Activated T-cell treated with anti-CD3 and anti-CD28 coated beads for 24 hours (primary cell): ENCODE measurements at places on chromosomes 11 and 22.

- DNase-seq = no peak
Measured at GRCh38 chr11:122491509-122491908, 164.0 kb upstream of the UBASH3B start.

DNA sequence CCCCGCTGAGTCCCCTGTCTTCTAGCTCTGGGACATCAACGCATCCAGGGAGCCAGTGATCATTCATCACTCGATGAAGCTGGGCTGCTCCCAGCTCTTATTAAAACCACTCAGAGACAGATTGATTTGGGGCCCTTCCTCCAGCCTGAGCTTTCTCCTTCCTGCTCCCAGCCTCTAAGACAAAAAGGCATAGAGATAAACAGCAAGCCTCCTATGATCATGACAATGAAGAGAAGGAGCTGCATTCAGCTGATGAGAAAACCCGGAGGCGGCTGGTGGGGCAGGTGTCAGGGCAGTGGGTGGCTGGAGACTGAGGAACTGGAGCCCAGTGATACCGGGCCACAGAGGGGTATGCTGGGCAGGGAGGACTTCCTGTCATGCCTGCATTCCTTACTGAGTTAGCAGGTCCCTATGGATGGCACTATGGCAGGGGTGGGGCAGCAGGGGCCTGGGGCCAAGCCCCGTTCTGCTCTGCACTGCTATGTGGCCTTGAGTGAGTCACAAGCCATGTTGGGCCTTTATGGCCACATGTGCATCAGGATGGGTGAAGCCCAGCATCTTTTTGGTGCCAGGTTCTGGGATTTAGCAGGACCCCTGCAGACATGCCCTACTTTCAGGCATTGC is 20.2 kb downstream of the PVALB start:
- no peak for DNase-seq

- DNase-seq = no peak
Measured at GRCh38 chr22:25199731-25200520, at the start of gene CRYBB3. CRYBB3 (plus strand) TSS chr22:25199858; CDS start chr22:25201397, 1,539 bp downstream.

DNA sequence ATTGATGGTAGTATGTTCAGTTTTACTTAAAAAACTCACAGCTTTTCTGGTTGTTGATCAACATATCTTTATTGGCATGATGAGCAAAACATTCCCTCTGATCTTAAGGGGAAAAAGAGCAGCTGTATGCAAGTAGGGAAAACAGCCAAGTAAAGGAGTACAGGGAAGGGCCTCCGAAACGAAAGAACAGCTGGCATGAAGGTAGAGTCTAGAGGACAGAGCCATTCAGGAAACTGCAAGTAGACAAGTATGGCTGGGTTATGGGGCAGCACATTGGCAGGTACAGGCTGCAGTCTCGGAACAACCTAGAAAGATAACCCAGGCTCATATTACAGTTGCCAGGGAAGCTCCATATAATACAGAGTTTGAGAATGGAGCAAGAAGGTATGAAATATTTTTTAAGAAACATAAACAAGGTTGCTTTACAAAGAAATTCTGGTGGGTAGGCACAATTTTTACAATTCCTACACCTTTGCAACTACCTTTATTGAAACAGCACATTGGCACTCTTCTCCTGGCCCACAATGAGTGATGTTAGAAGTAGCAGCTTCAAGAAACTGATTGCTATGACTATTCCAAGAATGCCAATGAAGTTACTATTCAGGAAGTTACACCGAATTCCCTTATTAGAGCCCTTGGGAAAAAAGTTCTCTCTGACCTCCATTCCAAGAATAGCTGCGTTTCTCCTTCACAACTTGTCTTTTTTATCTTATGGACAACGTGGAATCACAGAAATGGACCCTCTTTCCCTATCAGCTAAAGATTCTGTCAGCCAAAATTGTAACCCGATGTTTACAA is 45.2 kb downstream of the LGR4 start:
- DNase-seq = no peak

- no peak for DNase-seq
Measured at GRCh38 chr11:98068251-98068650, 952.5 kb upstream of the CNTN5 start.

GRCh38 chr22:42069801-42070516 is 653 bp downstream of the NAGA start:
- no peak for DNase-seq

- no peak for DNase-seq
Measured at GRCh38 chr22:19477321-19478044, 1.5 kb downstream of the UFD1 start.

DNA sequence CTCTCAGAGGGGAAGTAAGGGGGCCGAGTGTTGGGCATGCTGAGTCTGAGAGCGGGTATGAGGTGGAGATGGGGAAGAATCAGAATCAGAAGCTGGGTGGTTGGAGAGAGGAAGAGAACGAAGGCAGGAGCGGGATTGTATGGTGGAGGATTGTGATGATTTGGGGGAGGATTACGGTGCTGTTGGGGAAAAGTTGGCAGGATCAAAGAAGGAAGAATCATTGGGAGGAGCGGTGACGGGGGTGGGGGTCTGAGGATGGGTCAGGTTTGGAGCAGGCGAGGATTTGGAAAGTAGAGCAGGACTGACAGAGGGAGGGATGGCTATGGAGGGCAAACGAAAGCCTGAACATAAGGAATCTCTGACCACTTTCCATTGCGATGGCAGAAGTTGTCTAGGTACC is 22.1 kb downstream of the ZNF195 start:
- DNase-seq = no peak

- no peak for DNase-seq
Measured at GRCh38 chr11:132895340-132895739, 637.0 kb downstream of the OPCML start.

DNA sequence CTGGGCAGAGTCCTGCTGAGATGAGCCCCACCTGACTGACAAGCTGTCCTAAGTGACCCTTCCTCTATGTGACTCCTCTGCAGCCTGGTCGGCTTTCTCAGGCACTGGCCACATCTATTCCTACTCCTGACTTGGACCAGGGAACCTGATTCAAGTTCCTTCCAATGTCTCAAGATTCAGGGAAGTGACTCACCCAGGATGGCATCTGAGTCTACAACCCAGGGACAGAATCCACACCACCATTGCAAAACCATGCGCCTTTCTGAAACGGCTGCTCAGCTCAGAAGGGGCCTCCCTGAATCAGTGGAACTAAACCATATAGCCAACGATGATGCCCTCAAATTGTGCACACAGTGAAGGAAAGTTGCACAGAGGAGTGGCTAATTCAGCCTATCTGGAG is 63.9 kb upstream of the CSNK2A3 start:
- DNase-seq = no peak

DNA sequence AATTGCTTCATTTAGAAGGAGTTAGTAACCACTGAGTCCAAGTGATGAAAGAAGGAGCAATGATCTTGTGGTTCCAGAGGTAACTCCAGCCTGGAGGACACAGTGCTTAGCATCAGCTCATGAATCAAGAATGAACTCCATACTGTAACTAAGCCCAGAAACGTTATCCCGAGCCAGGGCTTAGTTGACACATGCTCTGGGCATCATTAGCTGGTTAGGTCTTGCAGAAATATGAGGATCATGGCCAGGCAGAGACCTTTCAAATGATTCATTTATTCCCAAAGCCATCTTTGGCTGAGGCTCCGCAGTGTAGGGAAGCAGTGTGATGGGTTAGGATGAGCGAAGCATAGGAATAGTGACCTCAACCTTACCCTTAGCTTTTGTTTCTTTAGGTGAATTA is 277.4 kb downstream of the FAM76B start:
- no peak for DNase-seq

DNA sequence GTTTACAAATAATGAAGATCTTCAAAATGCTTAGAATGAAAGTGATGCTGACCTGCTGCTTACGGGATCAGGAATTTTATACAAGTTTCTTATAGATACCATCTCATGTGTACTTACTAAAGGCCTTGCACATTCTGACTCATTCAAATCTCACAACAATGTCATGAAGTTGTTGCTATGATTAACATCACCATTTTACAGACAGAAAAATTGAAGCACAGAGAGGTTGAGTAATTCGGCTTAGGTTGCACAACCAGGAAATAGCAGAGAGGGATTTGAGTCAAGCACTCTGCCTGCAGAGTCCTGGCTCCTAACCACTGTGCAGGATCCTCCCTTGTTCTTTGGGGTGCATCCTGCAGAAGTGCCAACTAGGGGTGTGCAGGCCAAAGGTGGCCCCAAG is 471.9 kb downstream of the MIAT start:
- no peak for DNase-seq
